ENCODE measurements at places on chromosomes 13 and 19.
A peak's percentile ranks its signal among the peaks of the same experiment; 100 is the strongest.

DNA sequence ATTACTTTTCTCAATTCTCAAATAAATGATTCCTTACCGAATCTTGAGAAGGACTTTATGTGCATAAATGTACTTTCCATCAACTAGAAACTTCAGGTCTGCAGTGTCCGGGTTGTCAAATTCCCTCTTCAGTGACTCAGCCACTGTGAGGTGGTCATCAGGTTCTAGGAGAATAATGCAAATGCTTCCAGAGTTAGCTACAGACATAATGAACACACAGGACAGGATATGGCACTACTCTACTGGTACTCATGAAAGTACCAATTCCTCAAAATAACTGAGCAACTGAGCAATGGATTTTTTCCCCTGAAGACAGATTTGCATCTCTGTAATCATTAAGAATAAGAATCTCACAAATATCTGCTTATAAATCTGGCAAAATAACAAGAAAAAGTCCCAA, 31.2 kb downstream of the RCBTB2 start:
- no peak for DNase-seq

- DNase-seq = no peak
Measured at GRCh38 chr13:31020996-31021395, 88.5 kb downstream of the TEX26 start.

GRCh38 chr19:54142166-54142780, 4.7 kb downstream of the CNOT3 start:
- DNase-seq = no peak

- no peak for DNase-seq
Measured at GRCh38 chr13:23608701-23609413, 38.6 kb downstream of the TNFRSF19 start.

- no peak for DNase-seq
Measured at GRCh38 chr19:29012457-29012856, 200.5 kb downstream of the UQCRFS1 start.

- DNase-seq = no peak
Measured at GRCh38 chr13:24651718-24652345, 28.4 kb upstream of the ATP12A start.

DNA sequence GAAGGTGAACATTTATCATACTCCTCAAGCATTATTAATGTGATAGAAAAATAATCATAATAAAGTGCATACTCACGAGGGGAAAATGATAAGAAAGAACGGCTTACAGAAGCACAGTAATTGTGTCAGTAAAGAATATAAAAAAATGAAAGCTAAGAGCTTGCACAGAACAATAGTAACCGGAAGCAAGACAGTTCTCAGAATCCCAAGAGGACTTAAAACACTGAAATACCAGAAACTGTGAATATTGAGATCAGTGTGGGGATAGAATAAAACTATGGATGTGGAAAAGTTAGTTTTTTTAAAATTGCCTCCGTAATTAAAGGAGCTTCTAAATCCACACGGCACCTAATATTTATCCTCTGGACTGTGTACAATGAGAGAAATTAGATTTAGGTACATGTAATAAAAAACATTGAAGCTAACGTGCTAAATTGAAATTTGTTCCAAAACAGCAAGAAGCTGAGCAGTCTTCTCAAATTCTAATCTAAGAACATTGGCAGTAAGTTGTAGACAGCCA, 482.7 kb downstream of the SLITRK6 start:
- DNase-seq = no peak

- DNase-seq = no peak
Measured at GRCh38 chr19:43329989-43330388, 23.5 kb upstream of the CD177 start.

DNA sequence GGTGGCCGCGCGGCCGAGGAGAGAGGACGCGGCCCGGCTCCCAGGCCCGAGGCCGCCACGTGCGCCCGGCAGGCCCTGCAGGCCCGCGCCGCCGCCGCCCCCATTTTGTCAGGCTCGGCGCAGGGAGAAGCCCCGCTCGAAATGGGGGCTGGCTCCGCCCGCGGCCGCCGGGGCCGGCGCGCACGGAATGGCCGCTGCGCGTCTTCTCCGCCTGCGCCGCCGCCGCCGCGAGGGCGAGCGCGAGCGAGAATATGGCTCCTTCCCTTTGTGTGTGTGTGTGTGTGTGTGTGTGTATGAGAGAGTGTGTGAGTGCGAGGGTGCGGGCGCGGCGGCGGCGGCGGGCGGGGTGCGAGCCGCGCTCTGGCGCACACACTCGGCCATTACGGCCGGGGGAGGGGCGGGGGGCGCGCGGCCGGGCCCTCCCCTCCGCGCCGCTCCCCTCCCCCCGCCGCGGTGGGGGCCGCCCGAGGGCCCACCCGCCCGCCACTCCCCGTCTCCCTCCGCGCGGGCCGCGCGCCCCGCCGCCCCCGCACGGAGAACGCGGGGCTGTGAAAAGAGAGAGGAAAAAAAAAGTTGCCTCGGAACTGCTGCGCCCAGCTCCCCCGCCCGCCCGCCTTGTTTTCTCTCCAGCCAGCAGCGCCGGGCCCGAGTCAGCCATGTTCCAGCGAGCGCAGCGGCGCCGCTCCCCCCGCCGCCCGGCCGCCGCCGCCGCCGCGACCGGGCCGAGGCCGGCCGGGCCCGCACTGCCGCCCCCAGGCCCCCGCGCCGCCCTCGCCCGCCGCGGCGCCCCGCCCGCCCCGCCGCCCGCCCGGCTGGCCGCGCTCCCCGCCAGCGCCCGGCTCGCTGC, 1.0 kb downstream of the HMGB1 start:
- peak; percentile 79 for DNase-seq

- DNase-seq = no peak
Measured at GRCh38 chr13:50928659-50929462, 19.3 kb downstream of the RNASEH2B start.

- DNase-seq = no peak
Measured at GRCh38 chr13:30807392-30807791, 72.0 kb downstream of the ALOX5AP start.

DNA sequence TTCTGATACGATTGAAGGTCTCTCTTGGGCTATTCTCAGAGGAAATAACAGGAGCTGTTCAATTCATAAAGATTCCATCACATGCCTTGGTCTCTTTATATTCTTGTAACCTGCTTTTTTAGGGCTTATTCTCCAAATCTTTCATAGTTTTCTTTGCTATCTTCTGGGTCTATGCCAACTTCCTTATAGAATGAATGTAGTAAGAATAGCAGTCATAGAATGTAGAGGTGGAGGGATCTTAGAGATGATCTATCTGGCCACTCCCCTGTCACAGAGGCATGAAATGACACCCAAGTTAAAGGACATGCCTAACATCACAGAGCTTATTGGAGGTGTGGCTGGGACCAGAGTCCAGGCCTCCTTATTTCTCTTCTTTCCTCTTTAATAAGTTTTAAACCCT, 13.2 kb downstream of the LCP1 start:
- no peak for DNase-seq

- DNase-seq = no peak
Measured at GRCh38 chr13:65725006-65725405, 1505.1 kb downstream of the PCDH9 start.

- no peak for DNase-seq
Measured at GRCh38 chr13:90918536-90918935, 429.0 kb upstream of the MIR17HG start.

- DNase-seq = no peak
Measured at GRCh38 chr19:41612483-41612882, 14.4 kb downstream of the CEACAM4 start.

- no peak for DNase-seq
Measured at GRCh38 chr13:35593651-35594050, 117.2 kb upstream of the MAB21L1 start.

DNA sequence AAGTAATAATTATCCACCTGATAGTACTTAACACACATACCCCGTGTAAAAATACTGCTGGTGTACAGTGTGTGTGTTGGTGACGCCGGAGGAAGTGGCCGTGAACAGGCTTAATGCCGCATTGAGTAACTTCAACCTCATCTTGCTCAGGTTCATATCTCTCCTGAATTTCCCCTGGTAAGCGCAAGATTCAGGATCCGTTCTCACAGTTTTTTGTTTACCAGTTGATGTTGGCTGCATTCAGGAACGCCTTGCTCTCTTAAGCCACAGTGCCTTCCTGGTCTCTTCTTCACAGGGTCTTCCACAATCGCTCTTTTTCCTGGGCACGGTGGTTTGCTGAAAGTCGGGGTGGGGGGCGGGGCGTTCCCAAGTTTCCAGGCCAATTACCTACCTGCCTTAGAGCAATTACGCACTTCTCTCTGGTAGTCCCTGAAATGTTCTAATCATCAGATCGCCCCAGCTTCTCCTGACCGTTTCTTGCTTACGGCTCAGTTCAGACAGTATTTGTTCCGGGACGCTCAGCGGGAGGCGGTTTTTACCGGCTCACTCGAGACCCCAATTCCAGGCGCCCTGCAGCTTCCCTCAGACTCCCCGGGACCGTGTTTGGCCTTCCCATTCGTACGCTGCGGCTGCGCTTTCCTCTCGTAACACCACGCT, 706 bp upstream of the DNAJC3 start:
- no peak for DNase-seq

DNA sequence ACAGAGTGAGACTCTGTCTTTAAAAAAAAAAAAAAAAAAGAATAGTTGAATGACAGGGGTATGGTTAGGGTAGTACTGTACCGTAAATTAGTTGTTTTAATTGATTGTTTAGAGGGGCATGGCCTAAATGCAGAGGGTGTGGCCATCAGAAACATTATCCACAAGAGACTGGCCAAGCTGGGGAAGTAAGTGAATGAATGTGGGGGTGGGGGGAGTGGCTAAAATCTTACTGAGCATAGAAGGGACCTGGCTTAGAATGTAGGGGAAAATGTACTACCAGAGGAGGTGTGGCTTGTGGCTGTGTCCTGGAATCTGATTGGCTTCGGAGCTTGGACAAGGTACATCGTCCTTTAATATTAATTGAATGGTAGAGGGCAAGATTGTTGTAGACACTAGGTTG, 3.8 kb downstream of the BCL2L12 start:
- DNase-seq = no peak

GRCh38 chr19:30001791-30002190, 59.8 kb downstream of the URI1 start:
- DNase-seq = no peak

GRCh38 chr13:44929692-44930091, 59.6 kb downstream of the NUFIP1 start:
- DNase-seq = no peak

DNA sequence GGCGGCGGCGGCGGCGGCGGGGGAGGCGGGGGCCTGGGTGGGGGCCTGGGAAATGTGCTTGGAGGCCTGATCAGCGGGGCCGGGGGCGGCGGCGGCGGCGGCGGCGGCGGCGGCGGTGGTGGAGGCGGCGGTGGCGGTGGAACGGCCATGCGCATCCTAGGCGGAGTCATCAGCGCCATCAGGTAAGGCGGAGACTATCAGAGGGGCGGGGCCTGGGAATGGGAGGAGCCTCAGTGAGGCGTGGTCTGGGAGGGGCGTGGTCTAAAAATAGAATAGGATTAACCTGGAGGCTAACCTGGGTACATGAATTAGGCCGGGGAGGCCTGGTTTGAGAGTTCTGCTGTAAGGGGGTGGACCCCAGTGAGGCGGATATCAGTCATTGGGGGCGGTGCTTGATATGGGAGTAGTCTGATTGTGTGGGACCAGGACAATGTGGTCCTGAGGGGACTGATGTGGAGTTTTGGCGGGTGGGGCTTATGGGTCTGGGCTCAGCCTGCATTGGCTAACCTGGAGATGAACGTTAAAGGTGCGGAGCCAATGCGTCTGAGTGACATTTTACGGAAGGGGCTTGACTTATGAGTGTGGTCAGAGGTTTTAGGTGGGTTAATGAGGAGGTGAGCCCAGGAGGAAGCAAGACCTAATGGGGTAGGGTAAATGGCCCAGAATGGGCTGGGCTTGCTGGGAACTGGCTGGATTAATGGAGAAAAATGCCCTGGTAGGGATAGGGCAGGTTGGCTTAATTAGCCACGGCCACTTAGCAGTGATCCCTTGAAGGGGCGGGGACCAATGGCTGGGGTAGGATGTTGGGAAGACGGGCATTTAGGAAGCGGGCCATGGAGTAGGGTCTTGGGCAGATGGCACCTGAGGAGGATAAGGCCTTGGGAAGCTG, 1.4 kb downstream of the CAPNS1 start:
- DNase-seq = peak; percentile 88

DNA sequence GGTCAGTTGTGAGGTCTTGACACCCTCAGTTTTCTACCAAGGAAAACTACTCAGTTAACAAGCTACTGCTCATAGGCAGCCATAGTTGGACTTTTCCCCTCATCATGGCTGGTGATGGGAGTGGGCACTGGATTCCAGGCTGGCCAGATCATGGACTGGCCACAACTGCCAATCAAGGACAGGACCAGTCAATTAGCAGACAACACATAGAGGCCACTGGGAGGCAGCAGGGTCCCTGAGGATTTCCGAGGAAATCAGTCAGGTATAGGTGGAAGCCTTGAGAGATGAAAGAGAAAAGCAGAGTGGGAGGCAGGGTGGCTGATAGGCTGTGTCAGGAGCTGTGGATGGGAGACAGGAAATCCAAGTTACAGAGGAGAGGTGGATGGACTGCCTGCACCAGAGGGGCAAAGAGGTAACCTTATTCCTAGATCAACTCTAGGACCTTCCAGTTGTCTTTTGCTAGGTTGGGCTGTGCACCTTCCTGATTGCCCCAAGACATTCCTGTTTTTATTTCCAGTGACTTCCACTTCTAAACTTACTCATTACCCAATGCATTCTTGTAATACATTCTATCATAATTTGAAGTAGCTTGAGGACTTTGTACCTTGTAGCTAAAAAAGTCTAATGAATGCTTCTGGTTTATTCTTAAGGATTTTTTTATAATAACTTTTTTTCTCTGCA, 361.8 kb downstream of the KCNRG start:
- DNase-seq = no peak

- peak; percentile 68 for DNase-seq
Measured at GRCh38 chr19:16714702-16715287, 4.9 kb upstream of the NWD1 start.

- no peak for DNase-seq
Measured at GRCh38 chr13:26531742-26532141, 25.7 kb upstream of the WASF3 start.

GRCh38 chr19:50461066-50461875, 15.0 kb upstream of the EMC10 start:
- DNase-seq = peak; percentile 71

GRCh38 chr13:52696566-52696965, 43.1 kb downstream of the CNMD start:
- no peak for DNase-seq

GRCh38 chr13:103556681-103557080, 490.5 kb upstream of the SLC10A2 start:
- no peak for DNase-seq

DNA sequence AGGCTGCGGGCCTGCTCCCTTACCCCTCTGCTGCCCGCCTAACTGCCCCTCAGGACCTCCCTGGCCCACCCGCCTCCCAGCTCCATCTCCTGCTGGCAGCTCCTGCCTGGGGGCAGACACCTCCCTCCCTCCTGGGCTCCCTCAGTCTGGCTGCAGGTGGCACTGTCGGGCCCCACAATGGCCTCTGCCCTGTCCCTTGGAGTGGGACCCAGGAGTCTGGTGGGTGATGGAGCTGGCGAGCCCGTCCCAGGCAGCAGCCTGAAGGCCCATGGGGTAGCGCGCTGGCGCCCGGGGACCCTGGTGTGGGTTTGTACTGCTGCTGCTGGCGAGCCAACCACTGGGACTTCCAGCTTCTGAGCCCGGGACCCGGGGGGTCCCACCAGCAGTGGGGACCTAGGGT, 83.6 kb downstream of the KDM4B start:
- no peak for DNase-seq

Measured in nephron progenitor cell (in vitro differentiated cells).